GM12891 (cell line): ENCODE measurements at places on chromosomes 5 and 9.

- DNase-seq, result no peak
Observed at GRCh38 chr9:68749135-68749534, 44.1 kb downstream of the PIP5K1B start.

- no peak for DNase-seq
Observed at GRCh38 chr9:117858561-117858960, 154.4 kb downstream of the TLR4 start.

DNA sequence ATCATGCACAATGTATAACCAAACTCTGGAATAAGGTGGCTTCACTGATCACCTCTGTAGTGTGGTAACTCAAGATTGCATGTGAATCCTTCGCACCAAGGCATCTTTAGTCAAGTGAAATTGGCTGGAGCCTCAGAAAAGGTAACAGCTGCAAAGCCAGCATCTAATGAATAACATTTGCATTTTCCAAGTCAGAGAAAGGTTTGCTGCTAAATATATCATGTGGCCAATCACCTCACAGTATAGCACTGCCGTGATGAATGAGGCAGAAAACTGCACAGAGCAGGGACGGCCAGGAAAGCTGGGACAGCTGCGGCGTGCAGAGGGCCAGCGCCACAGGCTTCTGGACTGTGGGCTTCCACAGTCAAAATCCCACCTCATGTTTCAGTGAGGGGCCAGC, 18.5 kb downstream of the MRPS27 start:
- DNase-seq, result no peak

- no peak for DNase-seq
Observed at GRCh38 chr9:133073086-133074014, 11.6 kb downstream of the CEL start.

GRCh38 chr5:35012796-35013195, 35.0 kb downstream of the AGXT2 start:
- DNase-seq, result no peak

- DNase-seq, result no peak
Observed at GRCh38 chr5:164636456-164636855, 1131.0 kb downstream of the MAT2B start.

GRCh38 chr5:178340187-178340586, 107.6 kb upstream of the PHYKPL start:
- no peak for DNase-seq

DNA sequence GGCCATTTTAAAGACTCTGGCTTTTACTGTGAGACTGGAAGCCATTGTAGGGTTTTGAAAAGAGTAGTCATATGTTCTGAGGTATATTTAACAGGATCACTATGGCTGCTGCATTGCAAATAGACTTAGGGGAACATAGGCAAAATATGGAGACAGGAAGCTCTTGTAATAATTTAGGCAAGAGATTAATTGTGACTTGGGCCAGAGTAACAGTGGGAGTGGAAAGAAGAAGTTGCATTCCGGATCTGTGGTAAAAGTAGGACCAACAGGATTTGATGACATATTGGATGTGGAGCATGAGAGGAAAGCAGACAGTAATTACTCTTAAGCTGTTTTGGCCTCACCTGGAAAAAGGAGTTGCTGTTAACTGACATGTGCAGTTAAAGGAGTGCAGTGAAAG, 85.6 kb downstream of the SMIM15 start:
- DNase-seq, result no peak
